ENCODE measurements at places on chromosomes 7 and 10.
A peak's percentile ranks its signal among the peaks of the same experiment; 100 is the strongest.

DNA sequence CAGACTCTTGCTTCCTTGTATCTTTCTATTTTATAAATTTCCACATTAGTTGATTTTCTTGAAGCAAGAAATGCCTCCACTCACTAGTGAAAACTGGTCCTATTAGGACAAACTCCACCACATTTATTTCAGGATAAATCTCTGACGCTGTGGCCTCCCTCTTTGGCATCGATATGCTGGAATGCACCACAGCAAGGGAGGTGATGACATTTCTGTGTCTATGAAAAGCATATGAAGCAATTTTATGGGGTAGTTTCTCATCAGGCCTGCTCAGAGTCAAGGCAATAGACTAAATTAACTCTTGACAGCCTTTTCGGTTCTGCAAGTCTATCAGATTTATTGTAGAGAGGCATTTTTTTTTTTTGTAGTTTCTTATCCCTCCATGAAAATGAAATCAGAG is 304.4 kb downstream of the ZEB1 start:
- DNase-seq: no peak

DNA sequence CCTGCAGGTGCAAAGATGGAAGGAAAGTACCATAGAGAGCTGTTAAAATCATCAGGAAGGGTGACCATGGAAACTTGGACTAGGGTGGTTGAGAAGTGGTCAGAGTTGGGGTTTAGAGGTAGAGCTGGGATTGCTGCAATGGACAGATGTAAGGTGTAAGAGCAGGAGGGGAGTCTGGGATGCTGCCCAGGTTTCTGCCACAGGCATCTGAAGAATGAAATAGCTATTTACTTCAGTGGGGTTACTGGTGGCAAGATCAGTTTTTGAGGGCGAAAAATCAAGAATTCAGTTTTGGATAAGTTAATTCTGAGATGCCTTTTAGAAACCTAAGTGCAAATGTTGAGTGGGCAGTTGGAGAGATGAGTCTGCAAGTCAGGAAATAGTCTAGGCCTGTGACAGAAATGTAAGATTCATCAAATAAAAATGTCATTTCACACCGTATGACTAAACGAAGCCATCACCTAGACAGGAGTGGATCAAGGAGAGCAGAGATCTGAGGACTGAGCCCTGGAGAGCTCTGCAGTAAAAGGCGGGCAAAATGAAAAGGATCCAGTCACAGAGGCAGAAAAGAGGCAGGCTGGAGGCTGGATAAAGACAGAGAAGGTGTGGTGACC is 22.7 kb upstream of the TOMM7 start:
- no peak for DNase-seq

GRCh38 chr10:99370993-99371392 is 41.8 kb downstream of the CNNM1 start:
- peak; percentile 45 for DNase-seq

- no peak for DNase-seq
These were observed 20.6 kb downstream of the RBM20 start for GRCh38 chr10:110664483-110665420.

DNA sequence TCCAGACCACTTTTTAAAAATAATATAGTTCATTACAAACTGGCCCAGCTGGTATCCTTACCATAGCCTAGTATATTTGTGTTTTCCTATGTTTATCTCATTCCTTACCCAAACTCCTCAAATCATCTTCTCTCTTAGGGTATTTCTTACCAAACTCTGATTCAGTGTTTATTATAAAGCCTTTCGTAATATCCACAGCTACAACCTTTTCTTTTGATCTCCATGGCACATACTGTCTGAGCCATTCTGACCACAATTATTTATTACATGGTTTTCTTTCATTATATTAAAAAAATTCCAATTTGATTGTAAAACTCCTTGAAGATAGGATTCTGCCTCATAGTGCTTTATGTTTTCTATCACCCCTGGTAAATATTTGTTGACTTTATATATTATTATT is 94.2 kb downstream of the LRMDA start:
- no peak for DNase-seq

DNA sequence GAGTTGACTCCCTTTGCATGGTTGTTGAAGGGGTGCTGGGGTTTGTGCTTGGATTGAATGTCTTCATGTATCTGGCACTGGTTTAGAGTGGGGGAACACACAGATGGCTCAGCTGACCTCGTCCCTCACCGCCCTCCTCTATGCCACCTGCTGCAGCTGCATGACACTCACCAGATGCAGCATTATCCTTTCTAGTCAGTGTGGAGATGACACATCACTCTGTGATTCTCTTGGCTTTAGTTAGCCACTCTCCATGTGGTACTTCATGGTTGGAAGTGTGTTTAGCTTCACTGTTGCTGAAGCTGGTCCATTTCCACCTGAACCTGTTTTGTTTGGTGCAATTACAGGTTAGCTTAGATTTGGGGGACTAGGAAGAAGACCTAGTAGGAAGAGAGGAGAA is 56.3 kb upstream of the BMPER start:
- peak; percentile 59 for DNase-seq

GRCh38 chr10:46004963-46005362 is 25.5 kb downstream of the NCOA4 start:
- no peak for DNase-seq
